Activated CD8-positive, alpha-beta memory T cell treated with anti-CD3 and anti-CD28 coated beads for 1 hour (primary cell): ENCODE measurements at places on chromosomes 16 and 17.

GRCh38 chr16:79150632-79151310, 449.8 kb downstream of the MAF start:
- no peak for DNase-seq

DNA sequence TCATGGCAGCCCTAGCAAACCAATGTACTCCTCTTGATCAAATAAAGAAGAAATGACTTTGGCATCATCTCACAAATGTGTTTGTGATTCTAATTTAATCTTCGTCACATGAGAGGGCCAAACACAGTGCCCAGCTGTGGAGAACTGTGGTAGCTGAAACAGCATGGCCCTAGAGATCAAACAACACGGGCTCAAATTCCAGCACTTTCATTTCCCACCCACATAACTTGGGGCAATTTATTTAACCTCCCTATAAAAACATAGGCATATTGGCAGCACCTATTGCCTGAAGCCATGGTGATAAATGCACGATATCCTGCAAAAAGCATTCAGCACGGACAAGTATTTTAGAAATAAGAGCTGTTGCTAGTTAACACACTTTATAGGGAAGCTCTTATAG, 2.5 kb downstream of the ACSM1 start:
- DNase-seq = no peak

- no peak for DNase-seq
These were observed at the start of gene CES1 for GRCh38 chr16:55832773-55833691. Gene CES1 (minus strand): TSS chr16:55833096. CDS start chr16:55833055, 41 bp downstream.

DNA sequence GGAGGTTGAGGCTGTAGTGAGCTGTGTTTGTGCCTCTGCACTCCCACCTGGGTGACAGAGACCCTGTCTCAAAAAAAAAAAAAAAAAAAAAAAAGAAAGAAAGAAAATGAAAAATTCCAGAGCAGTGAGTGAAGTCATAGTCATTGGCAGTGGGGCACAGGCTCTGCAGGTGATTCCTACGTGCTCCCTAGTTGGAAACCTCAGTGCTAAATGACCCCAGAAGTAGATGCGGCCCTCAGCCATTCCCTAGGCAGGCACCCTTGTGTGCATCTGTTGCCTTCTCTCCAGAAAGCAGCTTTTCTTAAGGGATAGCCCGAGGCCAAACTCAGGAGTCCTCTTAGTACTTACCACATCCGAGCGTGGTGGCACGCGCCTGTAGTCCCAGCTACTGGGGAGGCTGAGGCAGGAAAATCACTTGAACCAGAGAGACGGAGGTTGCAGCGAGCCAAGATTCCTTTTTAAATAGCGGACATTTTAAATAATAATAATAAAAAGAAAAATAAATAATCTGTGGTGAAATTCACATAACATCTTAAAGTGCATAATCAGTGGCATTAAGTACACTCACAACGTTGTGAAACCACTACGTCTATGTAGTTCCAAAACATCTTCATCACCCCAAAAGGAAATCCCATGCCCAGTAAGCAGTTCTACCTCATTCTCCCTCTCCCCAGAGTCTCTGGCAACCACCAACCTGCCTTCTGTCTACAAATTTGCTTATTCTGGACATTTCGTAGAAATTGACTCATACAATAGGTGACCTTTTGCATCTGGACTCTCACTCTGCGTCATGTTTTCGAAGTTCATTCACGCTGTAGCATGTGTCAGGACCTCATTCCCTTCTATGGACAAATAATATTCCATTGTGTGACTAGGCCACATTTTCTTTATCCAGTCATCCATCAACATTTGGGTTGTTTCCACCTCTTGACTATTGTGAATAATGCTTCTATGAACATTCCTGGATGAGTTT, 12.5 kb upstream of the SPHK1 start:
- DNase-seq = no peak

DNA sequence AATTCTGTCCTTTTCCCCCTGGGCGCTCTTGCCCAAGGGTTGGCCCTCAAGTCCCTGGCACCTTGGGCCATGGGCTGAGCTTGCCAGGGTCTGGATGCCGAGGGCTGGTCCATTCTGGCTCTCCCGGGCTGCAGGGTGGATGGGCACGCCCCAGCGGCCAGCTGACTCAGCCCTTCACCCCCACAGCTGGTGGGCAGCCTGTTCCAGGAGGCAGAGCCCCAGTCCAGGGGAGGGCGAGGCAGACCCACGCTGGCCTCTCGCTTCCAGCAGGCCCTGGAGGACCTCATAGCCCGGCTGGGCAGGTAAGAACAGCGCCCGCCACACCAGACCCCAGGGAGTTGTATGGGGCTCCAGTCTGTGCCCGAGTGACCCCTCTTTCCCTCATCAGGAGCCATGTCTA, 15.0 kb downstream of the MYO15B start:
- no peak for DNase-seq
